Kidney epithelial cell (primary cell): ENCODE measurements at places on chromosomes 13 and 19. TPM values are rescaled to one million over a fixed set of nuclear protein-coding genes. Genes with fewer than 3 reads are reported as not detected.

- DNase-seq: no peak
Measured at GRCh38 chr13:51168623-51169022, 53.6 kb upstream of the FAM124A start.

- DNase-seq: no peak
Measured at GRCh38 chr19:18291019-18291524, 9.7 kb upstream of the JUND start.

DCT gene
- total RNA-seq: 0.08 TPM in 1 of 2 replicates, not detected in the other

DNA sequence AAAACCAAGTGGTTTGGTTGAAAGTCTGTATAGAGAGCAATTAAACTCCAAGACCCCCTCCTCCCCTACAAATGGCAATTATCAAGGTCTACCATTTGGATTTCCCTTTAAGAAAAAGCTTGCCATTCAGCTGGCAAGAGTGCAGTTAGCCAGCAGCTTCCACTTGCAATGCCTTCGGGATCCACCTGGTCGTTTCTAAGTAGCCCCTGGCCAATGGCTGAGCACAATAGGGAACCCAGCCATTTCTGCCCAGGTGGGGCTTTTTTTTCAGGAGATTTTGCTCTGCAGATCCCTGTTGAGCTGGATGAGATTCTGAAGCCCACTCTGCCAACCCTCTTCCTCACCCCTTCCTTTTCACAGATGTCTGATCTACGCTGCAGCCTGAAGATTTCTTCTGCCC lies 26.3 kb downstream of the TGDS start:
- DNase-seq: no peak

GRCh38 chr19:3698974-3699740 lies 1.1 kb downstream of the PIP5K1C start:
- no peak for DNase-seq

ILF3 gene
- 153 and 160 TPM in 2 replicates for total RNA-seq

GRCh38 chr19:1067341-1067957 lies 482 bp downstream of the ARHGAP45 start:
- no peak for DNase-seq

SERTAD1 gene
- 12.3 and 13.6 TPM in 2 replicates for total RNA-seq

DNA sequence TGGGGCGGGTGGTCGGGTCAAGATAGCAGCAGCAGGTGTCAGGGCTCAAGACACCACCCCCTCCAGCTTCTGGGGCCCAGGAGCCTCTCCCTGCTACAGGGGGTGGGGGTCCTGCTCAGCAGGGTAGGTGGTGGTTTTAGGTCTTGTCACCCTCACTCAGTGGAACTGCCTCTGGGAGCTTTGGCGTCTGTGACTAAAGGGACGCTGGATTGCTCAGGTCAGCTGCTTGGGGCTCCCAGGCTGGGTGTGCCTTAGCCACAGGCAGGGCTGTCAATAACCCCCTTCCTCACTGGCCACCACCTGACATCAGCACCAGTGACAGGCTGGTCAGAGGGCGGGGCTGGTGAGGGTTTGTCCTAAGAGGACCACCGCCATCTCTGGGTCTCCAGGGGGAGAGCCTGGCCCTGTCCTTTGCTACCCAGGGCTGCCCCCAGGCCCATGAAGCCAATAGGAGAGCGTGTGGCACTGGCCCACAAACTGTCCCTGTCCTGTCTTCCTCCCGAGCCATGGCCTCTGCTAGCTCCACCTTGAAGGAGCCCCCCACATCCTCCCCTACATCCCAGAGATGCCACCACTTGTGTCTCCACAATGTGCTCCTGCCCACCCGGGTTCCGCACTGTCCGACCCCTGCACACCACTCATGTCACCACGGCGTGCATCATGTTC lies 36.4 kb downstream of the MAU2 start:
- no peak for DNase-seq

DNA sequence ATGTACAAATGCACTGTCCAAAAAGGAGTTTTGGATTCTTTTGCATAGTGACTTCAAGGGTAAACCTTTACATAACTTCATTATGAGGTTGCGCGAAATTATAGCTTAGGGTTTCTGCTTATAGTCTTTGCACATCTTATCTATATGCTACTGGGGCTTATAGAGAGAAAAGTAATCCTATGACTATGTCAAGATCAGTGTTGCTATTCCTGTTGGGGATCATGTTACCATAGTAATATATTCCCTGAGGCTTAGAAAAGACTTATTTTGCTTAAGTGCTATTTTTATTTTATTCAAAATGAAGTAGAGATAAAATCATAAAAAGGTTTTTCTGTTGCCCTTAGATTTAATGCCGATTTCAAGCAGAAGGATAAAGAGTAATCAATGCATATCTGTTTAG lies 14.7 kb upstream of the POSTN start:
- no peak for DNase-seq

TMEM259 gene
- 204 and 221 TPM in 2 replicates for total RNA-seq

- DNase-seq: no peak
Measured at GRCh38 chr19:10315335-10316214, at the start of gene FDX2. Gene FDX2, minus strand, starts transcription at chr19:10316015. Its CDS starts 19 bp downstream, at chr19:10315996.

NFIX gene
- total RNA-seq: 6.7 and 9.7 TPM in 2 replicates

DNA sequence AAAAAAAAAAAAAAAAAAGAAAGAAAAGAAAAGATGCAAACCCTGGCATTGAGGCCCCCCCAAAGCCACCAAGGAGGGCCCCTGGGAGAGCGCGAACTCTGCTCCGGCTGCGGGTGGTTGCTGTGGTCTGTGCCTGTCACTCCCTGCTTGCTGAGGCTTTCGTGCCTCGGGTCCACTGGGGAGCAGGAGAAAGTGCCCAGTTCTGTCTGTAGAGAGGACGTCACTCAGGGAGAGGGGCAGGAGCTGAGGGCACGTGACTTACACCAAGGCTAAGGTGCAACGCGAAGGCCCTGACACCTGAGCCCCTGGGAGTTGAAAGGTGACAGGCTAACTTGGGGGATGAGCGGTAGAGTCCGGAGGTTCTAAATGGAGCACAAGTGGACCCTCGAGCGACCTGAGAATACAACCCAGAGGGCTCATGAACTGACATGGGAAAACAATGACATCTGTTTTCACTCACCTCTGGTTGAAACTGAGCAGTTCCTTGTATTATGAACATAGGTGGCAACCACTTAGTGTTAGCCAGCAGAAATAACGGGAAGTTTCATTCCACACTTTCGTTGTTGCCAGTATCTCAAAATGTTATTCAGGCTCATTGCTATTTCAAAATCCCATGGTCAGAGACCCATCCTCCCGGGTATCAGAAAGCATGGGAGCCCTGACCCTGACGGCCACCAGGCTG lies 69.2 kb upstream of the TM9SF2 start:
- DNase-seq: no peak

DNA sequence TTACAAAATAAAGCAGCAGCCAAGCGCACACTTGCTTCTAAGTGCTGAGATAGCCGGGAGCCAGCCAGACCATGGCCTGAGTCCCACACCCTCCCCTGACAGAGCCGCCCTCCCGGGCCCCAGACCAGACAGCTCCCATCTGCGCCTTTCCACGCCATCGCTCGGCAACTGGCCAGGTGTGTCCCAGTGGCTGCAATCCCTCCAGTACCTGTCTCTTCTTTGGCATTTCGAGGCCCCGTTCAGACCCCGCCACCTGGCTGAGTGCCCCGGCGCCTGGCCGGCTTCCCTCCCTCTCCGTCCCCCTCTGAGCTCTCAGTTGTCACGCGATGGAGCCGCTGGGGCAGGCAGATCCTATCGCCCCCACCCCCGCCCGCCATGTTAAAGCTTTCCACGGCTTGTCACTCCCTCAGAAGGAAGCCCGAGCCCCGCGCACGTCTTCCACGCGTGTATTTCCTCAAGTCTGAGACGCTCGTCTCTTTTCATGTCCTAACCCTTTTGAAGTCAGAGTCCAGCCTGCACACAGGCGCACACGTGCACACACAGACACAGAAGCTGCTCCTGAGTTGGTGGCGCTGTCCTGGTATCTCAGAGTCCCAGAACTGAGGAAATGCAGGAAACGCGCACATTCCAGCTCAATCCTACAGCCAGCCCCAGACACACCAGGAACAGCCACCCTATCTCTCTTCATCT lies 7.9 kb downstream of the MLLT1 start:
- no peak for DNase-seq
